Activated T-cell treated with anti-CD3 and anti-CD28 coated beads, Interleukin-2, amount 50 U/mL, for 24 hours (primary cell): ENCODE measurements at places on chromosomes 5 and 9.

GRCh38 chr5:126914801-126915436, 115.4 kb downstream of the MARCHF3 start:
- DNase-seq = no peak

DNA sequence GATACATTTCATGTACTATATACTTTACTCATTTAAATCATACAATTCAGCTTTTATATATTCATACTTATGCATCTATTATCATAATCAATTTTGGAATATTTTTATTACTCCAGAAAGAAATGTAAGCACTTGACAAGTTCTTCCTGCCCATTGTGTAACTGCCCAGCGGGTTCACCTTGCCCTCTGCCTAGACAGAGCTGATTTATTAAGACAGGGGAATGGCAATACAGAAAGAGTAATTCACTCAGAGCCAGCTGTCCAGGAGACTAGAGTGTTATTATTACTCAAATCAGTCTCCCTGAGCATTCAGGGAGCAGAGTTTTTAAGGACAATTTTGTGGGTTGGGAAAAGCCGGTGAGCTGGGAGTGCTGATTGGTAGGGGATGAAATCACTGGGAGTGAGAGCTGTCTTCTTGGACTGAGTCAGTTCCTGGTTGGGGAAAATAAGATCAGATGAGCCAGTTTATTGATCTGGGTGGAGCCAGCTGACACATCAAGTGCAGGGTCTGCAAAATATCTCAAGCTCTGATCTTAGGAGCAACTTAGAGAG, 16.1 kb upstream of the SPIN1 start:
- no peak for DNase-seq

DNA sequence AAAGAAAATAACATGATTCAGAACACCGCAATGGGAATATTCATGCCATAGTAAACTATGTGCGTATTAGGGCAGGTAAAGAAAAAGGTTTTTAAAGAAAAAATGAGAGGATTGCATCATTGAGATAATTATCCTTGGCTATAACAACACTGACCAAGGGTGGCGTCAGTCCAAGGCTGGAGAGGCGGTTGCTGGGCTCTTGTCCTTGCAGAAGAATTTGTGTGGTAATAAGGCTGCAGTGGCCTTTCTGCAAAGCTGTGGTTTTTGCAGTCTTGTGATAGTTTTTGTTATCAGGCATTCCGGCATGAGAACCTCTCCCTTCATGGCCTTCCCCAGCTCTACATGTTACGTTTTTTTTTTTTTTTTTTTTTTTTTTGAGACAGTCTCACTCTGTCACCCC, 14.0 kb downstream of the BOD1 start:
- DNase-seq = no peak

- DNase-seq = peak; percentile 36
These were observed 707 bp downstream of the PIP5K1B start for GRCh38 chr9:68705531-68706362.

DNA sequence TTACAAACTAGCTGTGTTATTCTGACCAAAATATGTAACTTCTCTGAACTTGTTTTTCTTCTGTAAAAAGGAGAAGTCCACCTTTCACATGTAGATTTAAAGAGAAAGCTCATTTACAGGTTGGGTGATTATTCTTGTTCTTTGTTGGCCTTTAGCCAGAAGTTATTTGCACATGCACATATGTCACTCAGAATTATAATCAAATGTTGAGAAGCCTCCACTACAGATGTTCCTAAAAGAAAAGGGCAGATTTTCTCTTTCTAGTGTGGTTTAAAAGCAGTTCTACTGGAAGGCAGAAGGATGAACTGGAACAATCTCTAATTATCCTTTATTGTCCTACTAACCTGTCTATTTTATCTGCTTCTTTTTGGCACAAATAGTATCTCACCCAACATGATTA, 209.8 kb upstream of the ELAVL2 start:
- DNase-seq = no peak

DNA sequence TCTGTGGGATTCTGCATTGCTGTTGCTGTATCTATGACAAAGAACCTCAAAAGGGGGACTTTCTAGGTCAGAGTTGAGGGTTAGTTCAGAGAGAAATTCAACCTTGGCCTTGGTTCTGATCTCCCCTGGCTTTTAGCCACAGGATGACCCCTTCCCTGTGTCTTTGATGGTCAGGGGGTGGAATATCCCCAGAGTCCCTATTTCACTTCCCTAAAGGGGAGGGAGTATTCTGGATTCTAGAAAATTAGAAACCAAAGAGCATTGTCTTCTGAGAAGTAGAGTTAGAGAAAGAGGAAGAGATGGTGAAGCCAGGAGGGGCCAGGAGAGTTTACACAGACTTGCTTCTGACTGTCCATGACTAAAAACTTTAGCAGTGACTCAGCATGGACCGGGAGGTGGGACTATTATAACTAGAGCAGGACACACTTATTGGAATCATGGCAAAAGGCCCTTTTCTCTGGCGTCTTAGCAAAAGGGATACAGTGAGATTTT, 56.2 kb upstream of the LPAR1 start:
- no peak for DNase-seq

DNA sequence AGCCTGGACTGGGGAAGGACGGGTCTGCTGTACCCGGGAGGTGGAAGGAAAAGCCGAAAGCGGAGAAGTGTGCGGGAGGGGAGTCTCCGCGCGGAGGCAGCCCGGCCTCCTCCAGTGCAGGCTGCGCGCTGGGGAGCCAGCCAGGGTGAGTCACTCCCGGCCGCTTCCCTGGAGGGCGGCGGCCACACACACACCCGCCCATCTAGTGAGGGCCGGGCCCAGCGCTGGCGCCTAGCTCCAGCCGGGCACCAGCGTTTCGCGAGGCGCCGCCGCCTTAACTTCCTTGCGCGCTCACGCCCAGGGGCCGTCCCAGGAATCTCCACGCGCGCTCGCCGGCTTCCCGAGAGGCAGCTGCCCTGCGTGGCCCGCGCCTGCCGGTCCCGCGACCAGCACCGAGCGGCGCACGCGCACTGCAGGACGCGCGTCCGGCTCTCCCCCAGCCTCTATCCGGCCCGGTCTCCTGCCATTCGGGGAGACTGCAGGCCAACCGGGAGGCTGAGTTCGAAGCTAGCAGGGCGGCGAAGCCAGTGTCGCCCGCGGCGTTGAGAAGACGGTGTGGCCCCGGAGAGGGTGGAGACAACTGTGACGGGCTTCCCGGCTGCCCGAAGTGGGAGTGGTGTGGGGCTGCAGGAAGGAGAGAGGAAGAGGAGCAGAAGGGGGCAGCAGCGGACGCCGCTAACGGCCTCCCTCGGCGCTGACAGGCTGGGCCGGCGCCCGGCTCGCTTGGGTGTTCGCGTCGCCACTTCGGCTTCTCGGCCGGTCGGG, at the start of gene JAK2:
TSS of gene JAK2 (plus strand) at position 652 of the 765 bp plus-strand sequence. CDS start 36,716 bp downstream, outside the sequence.
- DNase-seq = peak; percentile 90

DNA sequence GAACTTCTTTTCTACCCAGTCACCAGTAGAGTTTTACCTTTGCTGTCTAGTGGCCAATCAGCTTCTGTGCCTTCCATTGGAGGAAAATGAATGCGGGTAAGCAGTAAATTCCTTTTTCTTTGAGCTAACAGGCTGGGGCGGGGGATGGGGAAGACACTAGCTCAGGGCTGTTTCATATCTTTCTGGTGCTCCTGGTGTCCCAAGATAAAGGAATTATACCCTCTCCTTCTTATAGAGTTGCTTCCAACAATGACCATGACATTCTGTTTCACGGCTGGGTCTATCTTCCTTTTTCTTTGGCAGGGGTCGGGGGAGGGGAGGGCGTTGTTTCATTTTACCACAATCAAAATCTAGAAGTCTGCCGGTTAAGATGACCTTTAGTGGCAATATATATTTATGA, 51.2 kb upstream of the RPS23 start:
- DNase-seq = no peak

- DNase-seq = no peak
These were observed 186.7 kb upstream of the SLC24A2 start for GRCh38 chr9:19975499-19975898.

GRCh38 chr9:78932849-78933627, 636.1 kb downstream of the PSAT1 start:
- DNase-seq = no peak

DNA sequence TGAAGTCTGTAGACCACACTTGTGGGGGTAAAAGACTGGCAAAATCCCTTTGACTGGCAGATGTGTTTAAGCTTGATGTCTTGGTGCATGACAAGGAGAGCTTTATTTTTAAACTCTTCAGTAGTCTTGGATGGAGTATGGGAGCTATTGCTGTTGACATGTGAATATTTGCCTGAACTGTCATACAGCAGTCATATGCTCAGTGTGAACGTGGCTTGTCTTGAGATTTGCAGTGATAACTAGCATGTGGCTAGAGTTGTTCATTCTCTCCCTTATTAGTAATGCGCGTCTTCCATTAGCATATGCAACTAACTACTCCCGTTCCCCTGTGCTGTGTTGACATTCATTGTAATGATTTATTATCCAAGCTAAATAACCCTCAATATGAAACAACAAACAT, 523.6 kb upstream of the WWC1 start:
- no peak for DNase-seq

- no peak for DNase-seq
These were observed 59.5 kb downstream of the SPOCK1 start for GRCh38 chr5:137439645-137440044.

GRCh38 chr5:110063640-110064602, 374.2 kb downstream of the MAN2A1 start:
- DNase-seq = no peak

- DNase-seq = no peak
These were observed 15.3 kb upstream of the F2RL2 start for GRCh38 chr5:76638479-76638878.

GRCh38 chr5:142569905-142570304, 116.0 kb downstream of the FGF1 start:
- DNase-seq = no peak

- DNase-seq = no peak
These were observed 9.7 kb downstream of the NREP start for GRCh38 chr5:111747337-111747736.

DNA sequence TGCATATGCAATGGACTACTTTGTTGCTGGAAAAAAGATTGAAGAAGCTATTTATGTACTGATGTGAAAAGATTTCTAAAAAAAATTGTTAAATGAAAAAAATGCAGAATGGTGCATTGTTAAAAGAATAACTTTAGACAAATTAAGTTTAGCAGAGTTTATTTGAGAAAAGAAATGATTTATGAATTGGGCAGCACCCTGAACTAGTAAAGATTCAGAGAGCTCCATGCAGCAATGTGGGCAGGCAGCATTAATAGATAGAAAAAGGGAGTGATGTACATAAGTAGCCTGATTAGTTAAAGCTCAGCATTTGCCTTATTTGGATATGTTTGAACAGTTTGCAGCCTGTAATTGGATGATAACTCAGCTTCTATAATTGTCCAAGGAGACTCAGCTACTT, 677.9 kb upstream of the SEMA6A start:
- no peak for DNase-seq

GRCh38 chr9:34899535-34900158, 58.4 kb upstream of the PHF24 start:
- peak; percentile 85 for DNase-seq

- no peak for DNase-seq
These were observed 236.2 kb upstream of the NFIL3 start for GRCh38 chr9:91659529-91660495.

DNA sequence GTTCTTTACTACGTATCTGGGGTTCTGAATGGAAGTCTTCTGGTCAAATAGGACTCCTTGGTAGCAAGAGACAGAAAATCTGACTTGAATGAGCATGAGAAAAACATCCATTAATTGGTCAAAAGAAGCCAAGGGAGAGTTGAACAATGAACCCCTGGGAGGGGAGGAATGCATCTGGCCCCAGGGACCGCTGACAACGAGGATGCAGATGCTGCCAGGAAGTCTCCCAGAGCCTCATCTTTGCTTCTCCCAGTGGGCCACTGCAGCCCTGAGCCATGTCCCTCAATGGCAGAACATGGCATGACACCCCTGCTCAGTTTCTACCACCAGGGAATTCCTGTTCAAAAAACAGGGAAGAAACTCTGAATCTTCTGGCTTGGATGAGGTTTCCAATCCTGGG, 50.5 kb upstream of the ICE1 start:
- no peak for DNase-seq

GRCh38 chr9:72592502-72593403, 71.3 kb downstream of the TMC1 start:
- no peak for DNase-seq

DNA sequence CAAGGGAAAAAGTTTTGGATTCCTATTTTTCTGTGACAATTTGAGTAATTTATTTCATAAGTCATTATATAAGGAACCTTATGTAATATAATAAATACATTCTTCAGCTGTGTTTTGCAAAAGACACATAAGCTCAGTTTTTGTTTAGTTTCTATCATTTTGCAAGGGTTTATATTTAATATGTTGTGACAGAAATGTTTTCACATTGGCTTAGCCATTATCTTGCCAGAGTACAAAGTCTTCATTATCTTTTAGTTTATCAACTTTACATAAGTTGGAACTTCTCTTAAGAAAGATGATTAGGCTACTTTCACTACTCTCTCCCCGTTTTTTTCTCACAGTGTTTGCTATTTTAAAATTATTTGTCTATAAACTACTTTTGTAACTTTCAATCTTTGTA, 54.8 kb downstream of the ERCC6L2 start:
- DNase-seq = no peak

DNA sequence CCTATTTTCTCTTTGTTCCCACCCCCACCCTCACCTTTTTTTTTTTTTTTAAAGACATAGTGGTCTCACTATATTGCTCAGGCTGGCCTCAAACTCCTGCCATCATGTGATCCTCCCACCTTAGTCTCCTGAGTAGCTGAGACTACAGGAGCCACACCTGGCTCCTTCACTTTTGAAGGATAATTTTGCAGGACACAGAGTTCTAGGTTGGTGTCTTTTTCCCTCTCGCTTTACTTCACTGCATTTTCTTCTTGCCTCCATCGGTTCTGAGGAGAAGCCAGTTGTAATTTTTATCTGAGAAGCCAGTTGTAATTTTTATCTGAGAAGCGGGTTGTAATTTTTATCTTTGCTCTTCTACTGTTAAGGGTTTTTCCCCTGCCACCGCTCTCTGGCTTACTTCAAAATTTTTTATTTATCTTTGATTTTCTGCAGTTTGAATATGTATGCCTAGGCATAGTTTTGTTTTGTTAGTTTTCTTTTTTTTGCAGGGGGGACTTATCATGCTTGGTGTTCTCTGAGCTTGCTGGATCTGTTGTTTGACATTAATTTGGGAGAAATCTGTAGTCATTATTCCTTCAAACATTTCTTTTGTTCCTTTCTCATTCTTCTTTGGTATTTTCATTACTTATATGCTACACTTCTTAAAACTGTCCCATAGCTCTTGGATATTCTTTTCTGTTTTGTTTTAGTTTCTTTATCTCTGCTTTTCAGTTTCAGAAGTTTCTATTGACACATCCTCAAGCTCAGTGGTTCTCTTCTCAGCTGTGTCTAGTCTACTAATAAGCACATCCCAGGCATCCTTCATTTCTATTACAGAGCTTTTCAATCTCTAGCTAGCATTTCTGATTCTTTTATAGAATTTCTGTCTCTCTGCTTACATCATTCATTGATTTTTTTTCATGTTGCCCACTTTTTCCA, 148.2 kb upstream of the CHD1 start:
- DNase-seq = no peak

DNA sequence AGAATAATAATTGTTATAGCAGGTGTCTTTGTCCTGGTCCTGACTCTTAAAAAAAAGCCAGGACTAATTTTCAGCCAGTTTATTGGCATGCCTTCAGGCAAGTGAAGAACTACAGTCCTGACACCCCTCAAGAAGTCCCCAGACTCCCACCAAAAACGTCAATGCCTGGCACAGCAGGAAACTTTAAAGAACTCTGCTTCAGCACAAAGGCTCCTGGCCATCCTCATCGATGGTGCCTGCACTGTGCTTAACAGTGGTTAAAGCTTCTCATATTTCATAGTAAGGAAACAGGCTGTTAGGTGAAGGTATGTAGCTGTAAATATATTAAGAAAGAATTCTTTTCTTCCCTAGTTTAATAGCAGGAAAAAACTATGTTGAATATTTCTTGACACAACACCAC, 280.1 kb upstream of the PUM3 start:
- DNase-seq = no peak

GRCh38 chr5:33504570-33504969, 63.8 kb downstream of the TARS1 start:
- DNase-seq = no peak
